ENCODE measurements at places on chromosomes 7 and 10.

- DNase-seq = no peak
These were observed 49.5 kb downstream of the CHN2 start for GRCh38 chr7:29243910-29244655.

- DNase-seq = no peak
These were observed 35.1 kb downstream of the MAD1L1 start for GRCh38 chr7:2197436-2198155.

DNA sequence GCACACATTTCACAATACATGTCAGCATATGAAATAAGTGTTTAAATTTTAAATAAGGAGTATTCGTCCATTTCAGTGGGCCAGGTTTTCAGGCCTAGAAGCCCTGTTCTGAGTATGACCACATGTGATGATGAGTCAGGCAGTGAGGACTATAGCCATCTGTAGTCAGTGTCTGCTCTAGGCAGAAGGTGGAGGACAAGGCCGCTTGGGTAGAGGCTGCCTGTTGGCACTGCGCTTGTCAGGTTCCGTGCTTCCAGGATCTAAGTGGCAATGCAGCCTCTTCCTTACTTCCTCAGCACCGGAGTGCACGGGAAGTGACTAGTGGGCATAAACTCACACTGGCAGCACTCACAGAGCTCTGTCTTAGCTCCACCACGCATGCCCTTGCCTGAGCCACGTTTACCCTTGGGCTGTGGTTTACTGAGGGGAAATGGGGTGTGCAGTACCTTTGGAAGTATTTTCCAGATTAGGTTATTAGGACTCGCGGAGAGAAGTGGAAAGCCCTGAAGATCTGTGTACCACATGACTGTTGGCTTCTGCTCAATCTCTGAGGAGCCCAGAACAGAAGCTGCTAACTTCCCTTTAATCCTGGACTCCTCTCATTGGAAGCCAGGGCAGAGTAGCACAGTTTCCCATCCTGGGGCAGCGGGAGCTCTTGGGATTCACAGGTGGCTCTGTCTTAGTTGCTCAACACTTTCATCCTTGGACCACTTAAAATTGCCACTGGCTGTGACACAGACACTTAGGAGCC lies 87.5 kb upstream of the GJD4 start:
- no peak for DNase-seq

- no peak for DNase-seq
These were observed 68.5 kb downstream of the CXCL12 start for GRCh38 chr10:44316187-44316921.

- no peak for DNase-seq
These were observed 302.2 kb downstream of the RPS24 start for GRCh38 chr10:78335691-78336401.
